ENCODE measurements at places on chromosomes 12 and 14. TPM values are rescaled to one million over a fixed set of nuclear protein-coding genes. Genes with fewer than 3 reads are reported as not detected.

Gene EML5
- total RNA-seq = 0.20 TPM

Gene GLT1D1
- 19.4 TPM for total RNA-seq

Gene KRR1
- 19.5 TPM for total RNA-seq

Gene TAS2R43
- 2.8 TPM for total RNA-seq

Gene TTC9
- 5.2 TPM for total RNA-seq

Gene PIGH
- 13.7 TPM for total RNA-seq

Gene TMEM30B
- total RNA-seq = 10.0 TPM

All from right lobe of liver (tissue), 6 donors.